Uterus (tissue), 4 donors: ENCODE measurements at places on chromosomes 7 and 10.

- DNase-seq: no peak
Observed at GRCh38 chr7:38839851-38840250, 69.1 kb downstream of the VPS41 start.

DNA sequence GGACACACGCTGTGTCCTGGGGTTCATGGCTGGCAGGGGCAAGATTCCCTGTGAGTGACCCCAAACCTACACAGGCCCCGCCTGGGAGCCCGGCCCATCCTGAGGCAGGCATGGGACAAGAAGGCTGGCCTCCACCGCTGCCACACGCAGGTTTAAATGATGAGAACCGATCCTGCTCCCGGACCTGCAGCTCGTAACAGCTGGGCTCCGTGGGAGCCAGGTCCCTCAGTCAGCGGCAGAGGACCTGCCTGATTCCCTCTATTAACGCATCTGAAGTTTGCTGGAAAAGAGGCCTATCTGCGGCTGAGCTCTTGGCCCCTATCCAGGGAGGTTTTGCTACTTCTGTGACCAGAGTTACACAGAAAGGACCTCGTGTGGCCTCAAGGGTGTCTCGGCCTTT is 112.3 kb downstream of the VIPR2 start:
- no peak for DNase-seq

DNA sequence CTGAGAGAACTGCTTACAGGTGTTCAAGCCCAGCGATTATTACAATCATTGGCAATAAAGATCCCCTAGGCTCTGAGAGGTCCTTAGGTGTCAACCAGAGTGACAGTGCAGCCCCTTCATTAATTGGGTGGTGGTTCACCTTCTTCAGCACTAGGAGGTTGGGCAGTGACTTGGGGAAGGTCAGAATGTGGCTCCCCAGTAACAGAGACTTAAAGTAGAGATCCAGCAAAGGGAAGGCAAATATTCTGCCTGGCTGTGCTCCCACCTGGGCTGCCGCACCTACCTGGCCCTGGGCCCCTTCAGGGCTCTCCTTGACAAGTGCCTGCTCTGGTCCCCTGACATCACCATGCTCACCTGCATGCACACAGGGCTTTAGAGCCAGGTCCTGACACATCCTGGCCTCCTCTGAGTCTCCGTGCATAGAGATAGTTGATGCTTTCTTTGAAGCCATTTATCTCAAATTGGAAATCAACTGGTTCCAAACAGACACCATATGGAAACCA is 1.9 kb downstream of the CLRN3 start:
- no peak for DNase-seq

DNA sequence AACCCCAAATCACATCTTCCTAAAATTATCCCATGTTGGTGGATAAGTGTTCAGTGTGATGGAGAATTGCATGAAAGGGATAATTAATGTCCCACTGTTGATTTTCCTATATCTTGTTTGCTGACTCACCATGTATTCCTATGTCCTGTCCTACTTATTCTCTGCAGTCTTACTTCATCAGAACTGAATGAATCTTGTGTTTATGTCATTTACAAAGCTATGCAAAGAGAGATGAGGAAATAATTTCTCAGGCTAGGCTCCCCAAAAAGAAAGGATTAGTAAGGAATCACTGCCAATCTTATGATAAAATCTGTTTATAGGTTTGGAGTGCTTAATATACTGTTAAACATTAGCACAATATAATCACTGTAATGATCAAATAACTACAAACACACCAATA is 360.8 kb downstream of the CRPPA start:
- no peak for DNase-seq

GRCh38 chr10:70308121-70309060 is 24.6 kb upstream of the NPFFR1 start:
- no peak for DNase-seq

GRCh38 chr10:47036771-47037170 is 125.5 kb downstream of the PTPN20 start:
- no peak for DNase-seq

GRCh38 chr10:118305730-118306129 is 36.4 kb downstream of the FAM204A start:
- DNase-seq: no peak

DNA sequence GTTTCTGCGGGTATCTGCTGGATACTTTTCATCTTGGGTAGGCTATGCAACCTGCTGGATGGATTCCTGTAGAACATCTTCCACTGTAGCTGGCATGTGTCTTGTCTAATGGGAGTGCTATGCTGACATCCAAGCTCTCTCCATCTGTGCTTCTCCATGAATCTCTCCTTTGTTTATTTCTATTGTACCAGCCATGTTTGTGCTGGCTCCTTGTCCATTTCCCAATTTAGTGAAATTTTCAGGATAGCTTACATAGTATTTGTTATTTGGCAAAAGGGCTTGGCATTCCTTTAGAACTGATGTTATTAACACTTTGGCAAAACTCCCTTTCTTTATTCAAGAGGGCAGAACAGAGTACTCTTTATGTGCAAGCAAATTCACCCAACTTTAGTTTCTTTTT is 198.0 kb downstream of the CSTF2T start:
- no peak for DNase-seq

GRCh38 chr7:157210682-157211081 is 72.0 kb downstream of the UBE3C start:
- no peak for DNase-seq

- DNase-seq: no peak
Observed at GRCh38 chr7:99036546-99037111, 107.3 kb downstream of the SMURF1 start.

DNA sequence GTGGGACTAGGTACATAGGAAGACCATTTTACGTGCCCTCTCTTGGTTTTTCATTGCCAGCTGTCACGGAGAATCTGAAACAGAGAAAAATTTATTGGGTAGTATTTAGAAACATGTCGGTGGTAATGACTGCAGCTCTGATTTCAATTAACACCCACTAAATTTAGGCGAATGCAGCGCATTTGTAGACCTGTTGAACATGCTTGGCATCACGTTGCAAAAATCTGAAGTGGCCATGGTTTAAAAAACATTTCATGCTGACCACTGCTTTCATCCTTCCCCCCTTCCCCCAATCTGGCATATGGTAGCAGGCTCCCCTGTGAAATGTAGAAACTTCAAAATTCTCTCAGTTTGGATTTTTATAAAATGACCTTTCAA is 34.0 kb downstream of the LRMDA start:
- DNase-seq: no peak

DNA sequence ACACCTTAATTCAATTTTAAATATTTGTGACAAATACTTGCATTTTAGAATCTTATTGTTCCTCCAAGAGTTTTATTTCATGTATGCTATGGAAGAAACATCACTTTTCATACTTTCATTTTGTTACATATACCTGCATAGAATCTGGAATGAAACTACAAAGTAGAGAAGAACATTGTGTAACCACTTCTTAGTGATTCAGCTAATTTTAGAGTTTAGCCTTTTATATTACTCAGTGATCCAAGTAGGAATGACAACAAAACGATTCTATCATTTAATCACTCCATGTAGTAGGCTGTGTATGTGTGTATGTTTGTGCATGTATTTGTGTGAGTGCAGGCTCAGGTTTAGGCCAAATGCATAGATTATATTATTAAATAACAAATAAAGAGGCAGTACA is 14.4 kb upstream of the SEMA3A start:
- DNase-seq: no peak

GRCh38 chr7:115578576-115578975 is 452.0 kb downstream of the TFEC start:
- no peak for DNase-seq

GRCh38 chr7:26949319-26949718 is 84.9 kb upstream of the SKAP2 start:
- DNase-seq: no peak

DNA sequence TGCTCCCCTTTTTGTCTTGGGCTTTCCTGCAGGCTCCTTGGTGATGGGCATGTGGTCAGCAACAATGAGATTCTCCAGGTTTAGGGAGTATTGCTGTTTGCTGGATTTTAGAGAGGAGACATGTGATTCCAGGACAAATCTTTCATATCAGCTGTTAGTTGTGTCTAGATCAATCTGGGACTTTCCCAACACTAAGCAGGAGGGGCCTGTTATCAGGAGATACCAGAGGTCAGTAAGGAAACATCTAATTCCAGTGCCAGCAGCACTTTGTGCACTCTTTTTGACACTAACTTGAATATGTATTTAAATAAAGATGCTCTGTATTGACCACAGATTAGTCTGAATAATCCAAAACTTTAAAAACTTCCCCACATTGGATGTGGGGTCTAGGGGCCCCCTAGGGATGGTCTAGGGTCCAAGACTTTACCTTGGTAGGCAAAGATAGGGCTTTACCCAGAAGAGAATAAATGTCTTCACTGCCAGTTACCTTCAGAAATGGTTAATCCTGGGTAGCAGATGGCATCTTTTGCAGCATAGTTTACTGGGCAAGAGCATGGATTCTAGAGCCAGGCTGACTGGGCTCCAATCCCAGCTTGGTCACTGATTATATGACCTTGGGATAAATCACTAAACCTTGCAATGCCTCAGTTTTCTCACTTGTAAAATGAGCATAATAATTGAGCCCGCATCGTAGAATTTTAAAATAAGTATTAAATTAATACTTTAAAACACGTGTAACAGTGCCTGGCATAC is 6.4 kb upstream of the FIGNL1 start:
- DNase-seq: no peak

- DNase-seq: no peak
Observed at GRCh38 chr7:93985101-93985500, 19.1 kb downstream of the BET1 start.

GRCh38 chr7:7979558-7979957 is 11.0 kb downstream of the GLCCI1 start:
- DNase-seq: no peak

DNA sequence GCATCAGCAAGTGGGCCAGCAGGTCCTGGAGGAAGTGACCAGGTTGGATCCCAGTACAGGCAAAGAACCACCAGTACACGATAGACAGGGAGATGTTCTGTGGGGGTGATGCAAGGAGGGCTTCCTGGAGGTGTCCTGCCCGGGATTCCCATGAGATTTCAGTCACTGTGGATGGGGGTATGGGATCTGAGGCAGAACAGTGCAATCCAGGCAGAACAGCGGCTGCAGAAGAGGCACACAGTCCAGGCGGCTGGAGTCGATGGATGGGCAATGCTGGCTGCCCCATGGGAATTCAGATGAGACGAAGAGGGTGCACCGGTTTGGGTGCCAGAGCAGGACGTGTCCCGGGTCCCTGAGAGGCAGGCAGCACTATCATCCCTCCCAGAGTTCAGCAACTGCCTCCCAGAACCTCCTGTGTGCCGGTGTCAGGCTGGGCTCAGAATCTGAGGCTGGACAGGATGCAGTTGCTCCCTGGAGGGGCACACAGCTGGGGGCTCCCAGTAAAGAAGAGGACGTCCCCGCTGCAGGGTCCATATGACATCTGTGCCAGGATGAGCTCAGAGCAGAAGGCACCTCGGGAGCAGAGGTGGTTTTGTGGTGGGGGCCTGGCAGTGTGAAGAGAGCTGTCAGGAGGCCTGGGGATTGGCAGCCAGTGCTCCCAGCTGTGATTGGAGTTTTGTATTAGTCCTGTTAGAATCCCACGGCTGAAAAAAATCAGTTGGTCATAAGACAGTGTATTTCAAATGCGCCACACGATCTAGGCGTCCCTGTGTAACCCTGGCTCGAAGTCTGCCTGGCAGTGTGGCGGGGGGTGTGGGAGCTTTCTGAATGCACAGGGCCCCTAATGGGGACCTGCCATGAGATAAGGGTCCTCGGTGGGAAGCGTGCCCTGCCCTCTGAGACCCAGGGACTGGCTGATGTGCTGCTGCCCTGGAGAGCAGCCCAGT is 3.2 kb downstream of the KNDC1 start:
- DNase-seq: peak; percentile 8

DNA sequence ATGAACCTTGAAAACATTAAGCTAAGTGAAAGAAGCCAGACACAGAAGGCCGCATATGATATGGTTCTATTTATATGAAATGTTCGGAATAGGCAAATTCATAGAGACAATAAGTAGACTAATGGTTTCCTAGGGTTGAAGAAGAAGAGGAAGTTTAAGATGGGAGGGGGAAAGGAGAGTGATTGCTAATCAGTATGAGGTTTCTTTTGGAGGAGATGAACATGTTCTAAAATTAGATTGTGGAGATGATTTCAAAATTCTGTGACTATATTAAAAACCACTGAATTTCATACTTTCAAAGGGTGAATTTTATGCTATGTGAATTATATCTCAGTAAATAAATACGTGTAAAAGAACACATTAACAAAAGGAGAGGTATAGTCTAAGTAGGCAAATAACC is 176.4 kb upstream of the HPS1 start:
- DNase-seq: no peak

DNA sequence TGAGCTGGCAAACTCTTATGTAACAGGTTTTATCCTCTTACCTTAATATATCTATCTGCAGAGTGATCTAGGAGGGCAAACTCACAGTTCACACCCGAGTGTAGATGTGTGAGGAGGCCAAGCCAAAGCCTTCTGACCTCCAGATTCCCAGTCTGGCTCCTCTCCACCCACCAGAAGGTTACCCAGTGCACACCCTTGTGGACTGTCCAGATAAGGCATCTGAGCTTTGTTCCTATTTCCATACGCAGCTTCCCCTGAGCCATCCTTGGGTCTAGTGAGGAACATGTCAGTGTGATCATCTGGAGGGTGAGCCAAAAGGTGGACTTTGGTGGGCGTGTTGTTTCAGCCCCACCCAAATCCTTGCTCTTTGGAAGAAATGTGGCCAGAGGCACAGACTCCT is 203.0 kb upstream of the MEOX2 start:
- no peak for DNase-seq

DNA sequence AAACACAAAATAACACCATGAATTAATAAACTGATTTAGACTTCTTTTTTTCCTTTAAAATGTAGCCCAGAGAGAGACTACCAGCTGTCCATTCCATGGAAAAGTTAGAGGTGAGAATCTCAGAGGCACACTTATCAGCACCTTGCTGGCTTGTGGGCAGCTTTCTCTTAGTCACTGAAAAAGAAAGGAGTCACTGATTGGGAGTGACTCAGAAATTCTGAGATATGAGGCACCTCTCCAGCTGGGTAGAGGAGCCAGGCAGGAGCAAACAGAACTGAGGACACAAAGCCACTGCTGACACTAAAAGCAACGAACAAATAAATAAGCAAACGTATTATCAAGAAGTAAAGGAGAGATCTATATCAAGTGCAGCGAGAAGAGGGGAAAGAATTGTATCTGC is 310.6 kb downstream of the PARD3 start:
- DNase-seq: no peak

DNA sequence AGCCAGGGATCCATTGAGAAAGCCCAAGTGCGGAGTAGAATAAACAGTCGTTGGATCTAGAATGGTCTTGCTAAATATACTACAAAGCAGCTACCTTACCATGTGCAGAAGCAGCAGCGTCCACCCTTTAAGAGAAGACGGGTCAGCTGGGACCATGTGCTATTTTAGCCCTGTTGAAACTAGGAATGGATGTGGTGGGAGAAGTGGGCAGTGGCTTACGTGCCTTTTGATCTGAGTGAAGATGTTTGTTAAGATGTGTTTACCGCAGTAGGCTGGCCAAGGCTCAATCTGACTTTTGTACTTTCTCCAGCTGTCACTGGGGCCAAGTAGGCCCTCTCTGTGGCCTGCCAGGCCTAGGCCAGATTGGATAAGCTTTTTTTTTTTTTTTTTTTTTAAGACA is 9.2 kb downstream of the HABP2 start:
- no peak for DNase-seq

GRCh38 chr7:39693812-39694211 is 70.4 kb downstream of the RALA start:
- DNase-seq: no peak
